ENCODE measurements at places on chromosomes 4 and X.

DNA sequence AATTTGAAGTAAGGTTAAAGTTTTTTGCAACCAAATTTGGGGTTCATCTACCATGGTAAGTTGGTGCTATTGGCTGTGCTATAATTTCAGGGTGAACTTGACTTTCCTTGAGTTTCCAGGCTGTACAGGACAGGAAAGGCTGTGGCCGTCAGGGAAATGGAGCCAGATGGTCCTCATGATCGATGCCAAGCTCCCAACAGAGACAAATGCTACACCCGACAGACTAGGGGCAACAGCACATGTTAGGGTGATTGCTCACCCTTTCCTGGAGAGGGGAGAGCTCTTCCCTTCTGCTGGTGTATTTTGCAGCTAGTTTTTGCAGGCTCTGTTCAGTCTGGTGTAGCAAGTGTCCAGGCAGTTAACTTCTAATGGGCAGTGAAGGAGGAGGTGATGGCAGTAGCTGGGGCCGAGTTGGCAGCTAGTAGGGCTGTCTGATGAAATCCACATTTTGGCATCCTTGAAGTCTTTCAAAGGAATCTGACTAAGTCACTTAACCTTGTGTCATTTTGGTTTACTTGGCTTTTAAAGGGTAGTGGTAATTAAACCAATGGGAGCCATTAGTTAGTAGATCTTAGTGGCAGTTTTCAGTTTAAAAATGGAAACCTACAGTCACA lies 47.8 kb downstream of the GAB1 start:
- DNase-seq = no peak

GRCh38 chrX:11010476-11010875 lies 100.7 kb upstream of the HCCS start:
- DNase-seq = no peak

GRCh38 chrX:54352677-54353076 lies 5.2 kb downstream of the WNK3 start:
- DNase-seq = no peak

- no peak for DNase-seq
Measured at GRCh38 chrX:57977992-57978391, 67.7 kb upstream of the ZXDA start.

GRCh38 chrX:155056877-155057792 lies 13.8 kb downstream of the CMC4 start:
- peak; percentile 67 for DNase-seq

- DNase-seq = peak; percentile 29
Measured at GRCh38 chrX:69968950-69969349, 80.8 kb downstream of the AWAT2 start.

- DNase-seq = no peak
Measured at GRCh38 chr4:98516042-98516440, 142.4 kb downstream of the TSPAN5 start.

GRCh38 chrX:66625525-66625924 lies 13.4 kb downstream of the EDA2R start:
- DNase-seq = no peak

DNA sequence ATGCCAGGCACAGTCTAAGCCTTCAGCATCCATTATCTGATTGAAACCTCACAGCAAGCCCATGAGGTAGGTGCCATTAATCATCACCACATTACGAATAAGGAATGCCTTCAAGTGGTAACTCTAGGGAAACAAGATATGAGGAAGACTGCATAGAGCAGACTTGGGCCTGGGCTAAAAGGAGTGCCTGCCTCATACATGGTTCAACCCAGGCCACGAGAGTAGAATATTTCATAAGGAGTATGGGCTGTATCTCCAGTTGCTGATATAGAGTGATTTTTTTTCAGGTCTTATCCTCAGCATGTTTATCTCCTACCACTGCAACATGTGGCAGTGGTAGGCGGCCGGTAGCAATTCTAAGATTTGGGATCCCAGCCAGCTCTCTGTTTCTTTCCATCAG lies 51.7 kb downstream of the ATP11C start:
- no peak for DNase-seq

DNA sequence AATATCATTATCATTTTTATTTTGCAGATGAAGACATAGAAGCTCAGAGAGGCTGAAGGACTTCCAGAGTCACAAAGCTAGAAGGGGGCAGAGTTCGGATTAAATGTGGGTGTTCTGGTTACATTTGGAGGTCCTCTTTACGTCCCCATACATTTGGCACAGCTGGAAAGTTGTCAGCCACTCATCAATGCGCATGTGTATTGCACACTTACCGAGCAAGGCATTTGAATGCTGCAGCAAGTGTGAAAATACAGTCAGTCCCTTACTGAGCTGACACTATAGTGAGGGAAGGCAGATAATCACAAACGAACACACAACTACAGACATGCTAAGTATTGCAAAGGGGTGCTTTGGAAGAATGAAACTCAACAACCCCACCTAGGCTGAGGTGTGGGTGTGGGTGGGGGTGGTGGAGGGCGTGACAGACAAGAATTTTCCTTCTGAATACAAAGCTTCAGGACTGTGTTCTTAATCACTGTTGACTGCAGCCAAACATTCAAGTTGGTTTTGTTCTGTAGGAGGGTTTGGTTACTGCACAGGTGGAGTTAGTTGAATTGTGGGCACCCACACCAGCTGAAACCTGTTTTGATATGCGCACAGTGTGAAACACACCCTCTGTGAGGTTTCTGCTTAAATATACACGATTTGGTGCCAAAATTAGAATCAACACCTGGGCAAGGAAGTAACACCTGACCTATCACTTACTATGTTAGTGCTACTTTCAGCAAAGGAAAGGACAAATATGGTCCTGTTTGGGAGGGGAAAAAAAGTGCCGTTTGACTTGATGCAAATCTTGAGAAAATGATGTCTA lies 72.4 kb downstream of the COQ2 start:
- DNase-seq = no peak

- DNase-seq = no peak
Measured at GRCh38 chr4:118857760-118858159, 21.8 kb upstream of the SEC24D start.

- peak; percentile 30 for DNase-seq
Measured at GRCh38 chr4:24858026-24858425, 54.8 kb downstream of the CCDC149 start.

DNA sequence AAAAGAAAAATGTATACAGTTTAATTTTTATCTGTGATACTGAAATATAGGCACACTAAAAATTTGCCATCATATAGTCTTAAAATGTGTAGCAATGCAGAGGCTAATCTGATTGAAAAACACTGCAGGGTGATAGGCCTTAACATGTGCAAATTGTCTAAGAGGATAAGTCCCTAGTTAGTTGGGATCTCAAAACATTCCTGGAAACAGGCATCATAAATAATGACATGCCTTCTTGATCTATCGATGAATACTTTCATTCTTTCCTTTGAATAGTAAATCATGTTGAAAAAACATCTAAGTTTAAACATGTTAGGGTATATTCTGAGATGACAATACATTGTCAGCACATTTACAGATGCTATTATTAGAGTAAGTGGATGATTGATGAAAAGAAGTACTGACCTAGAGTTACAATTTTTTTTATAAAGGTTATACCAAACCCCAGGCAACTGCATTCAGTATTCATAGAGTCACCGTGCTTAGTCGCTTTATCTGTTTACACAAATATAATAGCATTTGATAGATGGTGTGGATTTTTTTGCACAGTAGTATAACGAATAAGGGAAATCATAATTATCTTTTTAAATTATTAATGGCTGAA lies 668.2 kb upstream of the ADGRL3 start:
- DNase-seq = no peak

Measured in right hindlimb (tissue), 1 donor.